ENCODE measurements at places on chromosomes 13 and 19.

DNA sequence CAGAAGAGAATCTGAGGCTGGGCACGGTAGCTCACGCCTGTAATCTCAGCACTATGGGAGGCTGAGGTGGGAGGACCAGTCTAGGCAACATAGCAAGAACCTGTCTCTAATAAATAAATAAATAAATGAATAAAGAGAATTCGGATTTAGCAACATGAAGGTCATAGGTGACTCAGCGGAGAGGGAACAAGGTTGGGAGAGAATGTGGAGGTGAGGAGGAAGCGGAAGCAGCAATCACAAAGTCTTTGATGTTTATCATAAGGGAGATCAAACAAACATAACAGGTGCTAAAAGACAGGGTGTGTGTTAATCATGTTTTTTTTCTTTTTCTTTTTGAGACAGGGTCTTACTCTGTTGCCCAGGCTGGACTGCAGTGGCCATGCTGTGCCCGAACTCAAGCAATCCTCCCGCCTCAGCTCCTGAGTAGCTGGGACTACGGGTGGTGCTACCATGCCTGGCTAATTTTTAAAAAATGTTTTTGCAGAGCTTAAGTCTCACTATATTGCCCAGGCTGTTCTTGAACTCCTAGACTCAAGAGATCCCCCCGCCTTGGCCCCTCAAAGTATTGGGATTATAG, 16.3 kb downstream of the PBX4 start:
- DNase-seq: peak; percentile 80

DNA sequence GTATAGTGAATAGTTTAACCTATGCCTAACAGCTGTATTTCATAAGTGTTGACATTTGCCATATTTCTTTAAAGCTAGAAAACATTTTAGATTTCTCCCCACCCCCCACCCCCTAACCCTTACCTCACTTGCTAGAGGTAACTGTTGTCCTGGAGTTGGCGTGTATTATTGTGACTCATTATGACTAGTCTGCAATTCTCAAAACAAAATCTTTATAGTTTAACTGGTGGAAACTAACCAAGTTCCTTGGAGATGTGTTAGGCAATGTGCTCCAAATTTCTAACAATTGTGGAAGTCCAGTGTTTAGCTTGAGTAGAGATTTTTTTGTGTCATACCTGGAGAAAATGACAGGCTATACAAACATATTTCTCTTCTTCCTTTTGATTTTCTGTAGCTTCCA, 38.0 kb downstream of the KCTD4 start:
- DNase-seq: no peak

- no peak for DNase-seq
Measured at GRCh38 chr13:76438050-76438449, 448.2 kb downstream of the KCTD12 start.

DNA sequence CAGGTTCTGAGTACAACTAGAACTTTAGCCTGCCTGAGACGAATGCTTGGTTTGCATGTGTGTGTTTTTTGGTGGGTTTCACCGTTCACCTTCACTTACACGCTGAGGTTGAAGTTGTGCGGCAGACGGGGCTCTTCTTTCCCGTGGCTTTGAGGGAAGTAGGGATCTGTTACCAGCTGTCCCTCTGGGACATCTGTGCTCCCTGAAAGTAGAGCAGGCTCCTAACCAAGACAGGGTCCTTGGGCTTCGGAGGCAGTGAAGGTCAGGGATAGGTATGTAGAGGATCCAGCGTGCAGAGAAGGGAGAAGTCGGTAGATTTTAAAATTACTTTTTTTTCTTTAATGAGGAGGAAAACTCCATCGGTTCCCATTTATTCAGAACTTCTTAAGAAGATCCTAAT, 48.7 kb downstream of the ZNF536 start:
- no peak for DNase-seq

GRCh38 chr13:105327581-105328126, 1207.8 kb downstream of the EFNB2 start:
- no peak for DNase-seq
